ENCODE measurements at places on chromosomes 4 and X.

DNA sequence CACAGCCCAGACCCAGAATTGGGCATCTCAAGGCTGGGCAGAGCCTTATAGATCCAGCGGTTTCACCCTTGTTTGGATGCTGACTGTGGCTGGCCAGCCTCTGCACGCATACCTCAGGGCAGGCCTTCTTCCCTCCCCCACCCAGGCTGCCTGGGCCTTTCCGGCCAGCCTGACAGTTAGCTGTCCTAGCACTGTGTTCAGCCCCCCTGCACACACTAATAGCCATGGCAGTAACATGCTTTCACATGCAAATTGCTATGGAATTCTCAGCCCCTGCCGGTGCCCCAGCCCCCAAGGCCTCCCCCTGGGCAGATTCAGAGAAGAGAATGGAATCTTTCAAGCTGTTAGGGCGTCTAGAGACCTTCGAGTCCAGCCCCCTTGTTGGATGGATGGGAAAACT lies 17.7 kb downstream of the EFNB1 start:
- no peak for DNase-seq

DNA sequence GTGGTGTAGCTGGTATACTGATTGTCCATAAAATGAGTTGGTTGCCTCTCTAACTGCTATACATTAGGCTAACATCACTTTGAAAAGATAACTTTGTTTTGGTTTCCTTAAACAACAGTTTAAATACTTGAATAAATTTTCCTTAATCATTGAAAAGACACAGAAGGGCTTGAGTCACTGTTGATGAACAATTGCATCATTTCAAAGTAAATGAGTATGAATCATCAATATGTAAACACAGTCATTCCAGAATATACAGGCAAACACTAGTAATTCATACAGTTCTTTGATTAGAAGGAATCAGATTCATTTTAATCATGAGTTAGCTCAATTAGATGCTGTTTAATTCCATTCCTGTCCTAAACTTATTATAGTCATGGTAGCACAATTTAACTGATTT lies 160.6 kb downstream of the AFF2 start:
- peak; percentile 24 for DNase-seq

- DNase-seq, result no peak
These were observed 58.2 kb downstream of the ZNF827 start for GRCh38 chr4:145880355-145880960.

GRCh38 chr4:180696460-180697092 lies 1546.6 kb upstream of the TENM3 start:
- DNase-seq, result no peak

DNA sequence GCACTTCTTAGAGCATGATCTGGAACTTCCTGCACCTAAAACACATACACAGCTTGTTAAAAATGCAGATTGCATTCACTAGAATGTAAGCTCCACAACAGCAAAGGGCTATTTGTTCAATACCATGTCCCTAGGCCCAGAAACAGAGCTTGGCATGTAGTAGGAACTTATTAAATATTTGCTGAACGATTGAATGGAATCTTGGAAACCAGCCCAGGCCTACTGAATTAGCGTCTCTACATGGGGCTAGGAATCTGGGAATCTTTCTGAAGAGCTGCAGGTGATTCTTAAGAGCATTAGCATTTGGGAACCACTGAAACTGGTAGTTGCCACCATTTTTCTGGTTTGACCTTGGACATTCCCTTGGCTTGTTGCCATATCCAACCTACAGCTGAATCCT lies 234.1 kb downstream of the STIM2 start:
- no peak for DNase-seq

- DNase-seq, result peak; percentile 14
These were observed 60.4 kb downstream of the MMRN1 start for GRCh38 chr4:89954906-89955695.

- no peak for DNase-seq
These were observed 810.3 kb downstream of the IL1RAPL1 start for GRCh38 chrX:29397506-29397905.

DNA sequence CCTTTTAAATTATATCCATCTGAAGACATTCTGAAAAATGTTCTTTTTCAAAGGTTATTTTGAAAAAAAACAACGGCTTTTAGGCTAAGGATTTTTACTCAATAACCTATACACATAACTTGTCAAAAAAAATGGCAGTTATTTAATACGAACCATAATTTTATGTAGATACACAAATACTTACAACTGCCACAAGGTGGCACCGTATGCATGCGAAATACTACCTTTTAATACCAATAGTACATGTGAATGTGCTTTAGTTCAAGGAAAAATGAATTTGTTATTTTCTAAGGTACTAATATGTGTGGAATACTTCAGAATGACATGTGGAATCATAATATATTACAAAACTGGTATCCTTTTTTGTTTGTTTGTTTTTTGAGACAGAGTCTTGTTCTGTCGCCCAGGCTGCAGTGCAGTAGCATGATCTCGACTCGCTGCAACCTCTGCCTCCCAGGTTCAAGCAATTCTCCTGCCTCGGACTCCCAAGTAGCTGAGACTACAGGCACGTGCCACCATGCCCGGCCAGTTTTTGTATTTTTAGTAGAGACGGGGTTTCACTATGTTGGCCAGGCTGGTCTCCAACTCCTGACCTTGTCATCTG lies 4.6 kb upstream of the MAD2L1 start:
- peak; percentile 80 for DNase-seq

DNA sequence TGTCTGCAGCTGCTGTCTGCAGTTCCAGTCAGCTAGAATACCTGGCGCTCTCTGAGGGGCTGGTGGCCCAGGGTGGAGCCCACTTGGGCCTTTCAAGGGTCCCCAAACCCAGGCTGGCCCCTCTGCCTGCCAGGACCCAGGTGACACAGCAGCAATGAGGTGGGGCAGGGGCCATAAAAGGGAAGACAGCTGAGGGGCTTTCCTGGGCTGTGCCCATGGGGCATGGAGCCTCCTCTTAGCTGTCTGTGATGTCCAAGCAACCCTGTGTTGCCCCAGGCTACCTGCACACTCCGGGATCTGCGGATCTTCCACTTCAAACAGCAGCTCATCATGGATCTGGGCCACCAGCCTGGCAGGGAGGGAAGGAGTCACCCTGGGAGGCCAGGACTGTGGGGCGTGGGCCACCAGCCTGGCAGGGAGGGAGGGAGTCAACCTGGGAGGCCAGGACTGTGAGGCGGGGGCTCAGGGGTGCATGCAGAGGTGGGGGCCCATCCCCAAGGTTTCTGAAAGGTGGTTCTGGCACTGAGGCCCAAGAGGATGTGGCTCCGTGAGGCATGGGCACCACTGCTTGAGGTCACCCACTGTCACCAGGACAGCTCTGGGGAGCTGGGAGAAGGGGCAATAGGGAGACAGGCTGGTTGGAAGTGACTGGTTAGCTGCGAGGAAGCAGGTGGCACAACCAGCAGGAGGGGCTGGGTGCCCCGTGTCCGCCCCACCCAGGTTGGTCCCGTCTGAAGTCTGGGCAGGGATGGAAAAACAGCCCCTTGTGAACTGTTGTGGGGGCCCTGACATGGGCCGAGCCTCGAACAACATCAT lies 16.3 kb downstream of the NAT8L start:
- DNase-seq, result no peak

DNA sequence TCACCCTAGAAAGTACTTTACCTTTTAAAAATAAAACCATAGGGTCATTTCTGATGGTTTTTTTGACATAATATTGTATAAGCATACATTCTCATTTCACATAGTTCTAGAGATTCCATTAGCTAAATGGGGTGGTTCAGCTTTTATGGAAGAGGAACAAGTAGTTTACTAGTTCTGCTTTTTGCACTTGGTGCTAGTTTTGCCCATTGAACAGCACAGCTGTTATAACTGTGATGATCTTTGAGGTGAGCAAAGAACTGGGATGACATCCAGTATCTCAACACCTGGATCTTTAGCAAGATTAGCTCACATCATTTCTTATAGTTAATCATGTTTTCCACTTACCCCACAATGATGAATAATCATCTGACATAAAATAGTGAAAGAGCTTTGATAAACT lies 40.9 kb downstream of the MOB1B start:
- no peak for DNase-seq

DNA sequence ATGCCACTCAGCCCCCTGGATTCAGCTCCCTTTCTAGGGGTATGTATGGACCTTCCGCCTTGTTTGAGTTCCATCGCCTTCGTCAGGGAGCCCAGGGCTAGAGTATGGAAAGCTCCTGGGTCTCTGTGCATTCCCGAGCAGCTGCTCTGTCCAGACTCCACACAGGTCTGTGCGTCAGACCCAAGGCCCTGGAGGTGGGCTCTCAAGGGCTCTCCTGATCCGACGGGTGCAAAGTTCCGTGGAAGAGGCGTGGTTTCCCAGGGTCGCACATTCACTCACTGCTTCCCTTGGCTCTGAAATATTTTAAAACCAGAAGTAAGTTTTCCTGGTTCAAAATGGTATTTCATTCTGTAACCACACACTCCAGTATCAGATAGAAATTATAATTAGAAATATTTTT lies 863.2 kb downstream of the TRIML1 start:
- DNase-seq, result no peak

GRCh38 chr4:165293927-165294649 lies 33.4 kb upstream of the MSMO1 start:
- no peak for DNase-seq

- peak; percentile 12 for DNase-seq
These were observed 29.7 kb downstream of the F9 start for GRCh38 chrX:139560221-139560620.

DNA sequence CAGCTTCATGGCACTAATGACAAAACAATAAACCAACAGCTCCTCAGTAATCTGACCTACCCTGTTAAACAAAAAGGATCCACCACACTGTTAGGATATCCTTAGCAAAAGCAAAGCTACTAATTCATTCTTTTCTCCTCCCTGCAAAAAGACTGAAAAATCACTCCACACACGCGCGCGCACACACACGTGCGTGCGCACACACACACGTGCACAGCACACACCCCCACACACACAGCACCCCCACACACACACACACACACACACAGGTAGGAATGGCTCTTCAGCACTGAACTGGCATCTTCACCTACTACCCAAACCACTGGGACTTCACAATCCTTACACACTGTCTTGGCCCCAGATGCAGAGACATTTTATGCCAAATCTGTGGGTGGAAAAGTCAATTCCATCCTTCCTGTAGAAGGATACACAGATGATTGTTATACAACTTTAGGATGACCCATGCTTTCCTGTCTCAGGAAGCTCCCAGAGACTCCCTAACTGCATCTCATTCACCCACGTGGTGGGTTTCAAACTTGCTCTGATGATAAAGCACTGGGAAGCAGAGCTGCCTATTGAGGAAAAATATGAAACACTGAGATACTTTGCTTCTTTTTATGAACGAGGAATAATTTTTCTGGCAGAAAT lies 102.5 kb downstream of the TSPAN5 start:
- DNase-seq, result peak; percentile 20

All from MCF 10A (cell line).